ENCODE measurements at places on chromosomes 2 and 18.
A peak's percentile ranks its signal among the peaks of the same experiment; 100 is the strongest.

DNA sequence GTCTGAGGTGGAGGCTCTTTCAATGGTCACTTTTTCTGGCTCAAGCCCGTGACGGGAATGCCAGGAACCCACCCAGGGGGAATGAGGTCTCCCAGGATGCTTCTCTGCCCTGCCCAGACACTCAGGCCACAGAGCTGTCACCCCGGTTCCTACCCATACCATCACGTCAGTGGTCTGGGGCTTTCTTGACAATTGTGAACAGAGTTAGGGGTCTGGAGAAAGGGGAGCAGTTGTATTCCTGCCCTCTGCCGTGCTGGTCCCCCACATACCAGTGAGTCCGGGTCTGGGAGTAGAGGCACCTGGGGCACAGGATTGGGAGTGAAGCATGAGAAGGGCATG, 97.2 kb downstream of the B3GNT2 start:
- DNase-seq: no peak

DNA sequence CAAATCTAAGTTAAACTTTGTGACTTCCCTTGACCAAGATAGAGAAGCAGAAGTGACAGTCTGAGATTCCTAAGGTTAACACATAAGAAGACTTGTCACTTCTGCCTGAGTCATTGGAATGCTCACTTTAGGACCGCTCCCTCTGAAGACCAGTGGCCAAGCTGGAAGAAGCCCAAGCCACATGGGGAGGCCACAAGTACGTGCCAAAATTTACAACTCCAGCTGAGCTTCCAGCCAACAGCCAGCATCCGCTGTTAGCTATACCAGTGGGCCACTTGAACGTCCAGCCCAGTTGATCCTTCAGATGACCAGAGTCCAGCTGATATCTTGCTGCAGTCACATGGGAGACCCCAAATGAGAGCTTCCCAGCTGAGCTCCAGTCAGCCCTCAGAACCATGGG, 18.1 kb upstream of the ANTXR1 start:
- DNase-seq: no peak

GRCh38 chr2:187879491-187879890, 325.3 kb upstream of the TFPI start:
- no peak for DNase-seq

DNA sequence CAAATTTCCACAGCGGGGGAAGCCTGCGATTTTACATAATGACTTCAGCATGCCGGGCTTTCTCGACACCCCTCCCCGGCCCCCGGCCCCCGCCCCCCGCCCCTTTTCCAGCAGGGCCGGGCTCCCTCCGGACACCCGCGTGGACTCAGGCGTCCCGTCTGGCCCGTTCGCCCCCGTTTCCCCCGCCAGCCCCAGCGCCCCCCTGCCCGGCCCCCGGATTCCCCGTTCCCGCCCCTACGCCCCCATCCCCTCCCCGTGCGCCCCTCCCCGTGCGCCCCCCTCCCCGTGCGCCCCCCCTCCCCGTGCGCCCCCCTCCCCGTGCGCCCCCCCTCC, 456 bp upstream of the NFATC1 start:
- DNase-seq: no peak

DNA sequence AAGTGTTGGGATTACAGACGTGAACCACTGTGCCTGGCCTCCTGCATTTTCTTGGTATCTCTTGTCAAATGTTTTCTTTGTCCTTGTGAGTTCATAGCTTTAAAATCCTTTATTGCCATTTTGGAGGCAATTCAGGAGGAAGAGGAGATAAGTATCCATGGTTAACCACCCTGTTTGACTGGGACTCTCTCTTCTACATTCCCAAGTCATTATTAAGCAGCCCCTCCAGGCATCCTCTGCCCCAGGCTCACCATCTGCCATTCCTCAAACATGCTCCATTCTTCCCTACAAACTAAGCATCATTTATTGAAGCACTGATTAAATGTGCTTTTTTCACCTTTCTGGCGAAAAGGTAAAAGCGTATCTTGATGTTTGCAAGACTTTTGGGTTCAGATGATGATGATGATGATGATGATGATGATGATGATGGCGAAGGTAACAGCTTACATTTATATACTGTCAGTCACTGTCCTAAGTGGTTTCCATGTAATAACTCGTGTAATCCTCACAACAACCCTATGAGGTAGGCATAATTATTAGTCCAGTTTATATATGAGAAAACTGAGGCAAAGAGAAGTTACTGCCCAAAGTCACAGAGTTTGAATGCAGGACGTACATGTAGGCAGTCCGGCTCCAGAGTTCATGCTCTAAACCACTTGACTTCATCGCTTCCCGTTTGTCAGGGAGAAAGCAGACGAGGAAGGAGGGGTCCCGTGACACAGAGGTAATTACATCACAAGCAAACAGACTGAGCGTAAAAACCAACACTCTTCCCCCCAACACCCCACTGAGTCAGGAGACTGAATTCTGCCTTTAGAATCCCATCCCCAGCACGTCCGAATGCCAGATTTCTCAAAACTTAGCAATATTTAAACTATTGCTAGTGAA, 69.7 kb upstream of the ACKR3 start:
- no peak for DNase-seq

GRCh38 chr2:49241991-49242390, 87.7 kb upstream of the FSHR start:
- no peak for DNase-seq

DNA sequence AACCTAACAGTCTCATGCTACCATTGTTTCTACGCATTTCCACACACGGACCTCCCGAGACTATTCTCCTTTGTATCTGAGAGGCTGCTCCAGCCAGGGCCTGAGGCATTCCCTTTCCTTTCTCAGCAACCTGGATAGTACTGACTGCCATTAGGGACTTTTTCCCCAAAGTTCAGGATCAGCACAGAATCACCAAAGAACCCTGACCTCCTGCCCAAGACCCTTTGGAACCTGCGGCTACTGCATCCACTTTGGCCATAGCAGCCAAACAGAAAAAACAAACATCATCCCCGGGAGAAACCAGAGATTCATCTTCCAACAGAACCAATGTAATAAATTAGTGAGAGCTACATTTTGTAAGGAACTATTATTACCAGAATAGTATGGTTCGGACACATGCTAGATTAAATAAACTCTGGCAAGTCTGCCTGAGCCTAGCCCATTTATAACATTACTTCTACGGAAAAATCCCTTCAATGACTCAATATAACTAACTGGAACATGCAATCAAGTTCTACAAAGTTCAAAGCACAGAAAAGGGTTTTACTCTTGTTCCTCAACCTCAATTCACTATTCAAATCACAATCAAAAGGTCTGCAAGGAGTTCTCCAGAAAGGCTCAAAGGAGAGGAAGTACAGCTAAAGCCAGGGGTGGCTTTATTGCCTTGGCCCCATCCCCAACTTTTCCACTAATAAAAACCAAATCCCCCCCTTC, 51.8 kb downstream of the LPIN2 start:
- no peak for DNase-seq

GRCh38 chr2:145593991-145594614, 1074.2 kb upstream of the ZEB2 start:
- DNase-seq: peak; percentile 94

- DNase-seq: peak; percentile 84
These were observed at the start of gene MEIS1 for GRCh38 chr2:66434679-66435548. TSS of gene MEIS1 (plus strand) at chr2:66435125. CDS start at chr2:66435857, 732 bp downstream.

- DNase-seq: no peak
These were observed 36.1 kb downstream of the TET3 start for GRCh38 chr2:74020702-74021406.

DNA sequence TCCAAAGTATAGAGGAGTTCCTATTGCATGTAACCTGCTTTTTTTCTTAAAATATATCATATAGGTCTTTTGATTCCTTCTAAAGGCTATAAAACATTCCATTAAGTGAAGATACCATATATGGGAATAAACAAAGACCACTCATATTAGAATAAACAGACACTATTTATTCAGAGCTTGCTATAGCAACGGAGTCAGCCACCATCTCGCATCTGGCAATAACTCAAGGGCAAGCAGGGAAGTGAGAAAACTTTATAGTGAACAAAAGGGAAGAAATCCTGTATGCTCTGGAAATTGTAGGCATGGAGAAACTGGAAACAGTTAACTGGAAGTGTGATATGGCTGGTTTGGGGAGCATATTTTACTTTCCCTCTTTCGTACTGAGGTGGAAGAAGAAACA, 301.9 kb downstream of the PTH2R start:
- no peak for DNase-seq

GRCh38 chr2:238978497-238978896, 130.6 kb downstream of the TWIST2 start:
- DNase-seq: no peak

DNA sequence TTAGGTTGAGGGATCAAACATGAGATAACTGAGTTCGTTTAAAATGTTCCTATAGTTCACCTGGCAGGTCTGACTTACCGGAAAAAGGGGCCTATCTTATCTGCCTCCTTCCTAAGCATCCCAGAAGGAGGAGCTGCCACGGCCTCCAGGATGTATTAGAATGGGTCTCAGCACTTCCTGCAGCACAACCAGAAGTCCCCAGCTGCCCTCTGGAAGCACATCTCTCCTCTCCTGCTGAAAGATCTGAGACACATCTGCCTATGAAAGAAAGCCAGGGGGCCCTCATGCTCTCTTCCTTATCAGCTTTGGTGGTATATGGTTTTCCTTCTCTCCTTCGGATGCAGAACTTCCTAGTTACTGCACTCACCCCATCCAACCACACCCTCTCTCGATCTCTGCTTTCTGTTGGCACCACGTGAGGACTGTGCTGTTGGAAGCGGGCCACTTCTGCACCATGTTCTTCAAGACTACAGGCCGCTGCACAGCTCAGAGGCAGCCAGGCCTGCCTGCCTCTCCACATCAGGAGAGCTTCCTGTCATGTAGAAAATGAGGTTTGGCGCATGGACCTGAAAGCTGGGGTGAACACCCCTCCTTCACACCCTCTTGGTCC, 6.5 kb downstream of the IGFBP5 start:
- no peak for DNase-seq

GRCh38 chr2:129904532-129905446, 74.7 kb upstream of the RAB6C start:
- no peak for DNase-seq

DNA sequence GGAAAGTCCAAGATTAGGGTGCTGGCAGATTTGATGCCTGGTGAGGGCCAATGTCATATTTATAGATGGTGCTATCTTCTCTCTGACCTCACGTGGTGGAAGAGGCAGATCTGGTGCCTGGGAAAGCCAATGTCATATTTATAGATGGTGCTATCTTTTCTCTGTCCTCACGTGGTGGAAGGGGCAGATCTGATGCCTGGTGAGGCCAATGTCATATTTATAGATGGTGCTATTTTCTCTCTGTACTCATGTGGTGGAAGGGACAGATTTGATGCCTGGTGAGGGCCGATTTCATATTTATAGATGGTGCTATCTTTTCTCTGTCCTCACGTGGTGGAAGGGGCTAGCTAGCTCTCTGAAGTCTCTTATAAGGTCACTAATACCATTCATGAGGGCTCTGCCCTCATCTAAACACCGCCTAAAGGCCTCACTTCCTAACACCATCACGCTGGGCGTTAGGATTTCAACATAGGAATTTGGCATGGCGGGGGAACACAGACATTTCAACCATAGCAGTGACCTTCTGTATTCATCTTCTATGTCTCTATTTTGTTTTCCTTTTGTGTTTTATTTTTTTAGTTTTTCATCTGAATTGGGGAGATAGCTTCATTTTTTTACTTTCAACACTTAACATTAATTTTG, 278.4 kb downstream of the SPAG16 start:
- DNase-seq: no peak

- DNase-seq: no peak
These were observed 1.3 kb downstream of the COLEC12 start for GRCh38 chr18:498931-499775.

- no peak for DNase-seq
These were observed 27.8 kb upstream of the COPS8 start for GRCh38 chr2:237057893-237058300.

DNA sequence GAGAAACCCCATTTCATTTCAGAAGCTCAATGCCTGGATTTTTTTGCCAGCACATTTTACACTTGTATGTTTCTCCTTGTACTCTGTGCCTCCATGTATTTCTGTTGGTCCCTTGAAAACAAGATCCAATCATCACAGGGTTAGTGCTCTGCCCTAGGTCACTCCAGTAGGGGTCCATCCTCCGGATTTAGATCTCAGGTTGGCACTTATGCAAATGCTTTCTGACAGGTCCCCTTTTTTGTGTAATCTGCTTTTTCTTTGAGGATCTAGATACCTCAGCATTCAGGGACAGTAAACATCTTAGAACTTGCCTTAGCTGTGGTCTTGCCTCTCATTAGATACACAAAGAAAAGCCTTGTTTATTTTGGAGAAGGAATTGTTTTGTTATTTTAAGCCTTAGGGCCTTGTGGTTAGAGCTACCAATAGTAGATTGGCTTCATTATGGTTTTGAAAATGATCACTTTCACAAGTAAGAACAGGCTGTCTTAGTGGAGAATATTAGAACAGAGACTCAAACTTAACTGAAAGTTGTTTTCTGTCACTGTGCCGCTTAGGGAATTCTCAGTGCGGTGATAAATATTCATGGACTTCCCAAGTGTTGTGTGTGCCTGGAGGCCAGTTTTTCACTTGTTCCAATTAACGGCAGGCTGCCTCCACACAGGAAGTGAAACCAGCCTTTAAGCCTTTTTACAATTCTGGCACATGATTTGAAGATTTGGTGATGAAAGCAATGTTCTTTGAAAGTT, 7.8 kb downstream of the MERTK start:
- DNase-seq: no peak

DNA sequence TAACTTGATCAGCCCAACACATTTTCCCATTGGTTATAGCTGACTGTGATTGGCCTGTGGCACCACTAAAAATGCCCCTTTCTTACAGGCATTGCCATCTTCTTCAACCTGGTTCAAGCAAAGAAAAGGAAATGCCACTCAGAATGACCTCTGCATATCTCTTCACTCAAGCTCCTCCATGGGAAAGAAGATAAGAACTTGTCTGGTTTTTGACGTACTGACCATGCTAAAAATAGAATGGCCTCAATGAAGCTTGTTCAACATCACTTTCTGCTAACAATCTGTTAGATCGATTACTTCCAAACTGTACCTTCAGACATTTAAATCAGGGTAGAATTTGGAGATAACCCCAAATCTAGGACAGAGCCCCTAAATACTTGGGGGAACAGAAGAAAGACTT, 109.5 kb downstream of the CABYR start:
- DNase-seq: no peak

DNA sequence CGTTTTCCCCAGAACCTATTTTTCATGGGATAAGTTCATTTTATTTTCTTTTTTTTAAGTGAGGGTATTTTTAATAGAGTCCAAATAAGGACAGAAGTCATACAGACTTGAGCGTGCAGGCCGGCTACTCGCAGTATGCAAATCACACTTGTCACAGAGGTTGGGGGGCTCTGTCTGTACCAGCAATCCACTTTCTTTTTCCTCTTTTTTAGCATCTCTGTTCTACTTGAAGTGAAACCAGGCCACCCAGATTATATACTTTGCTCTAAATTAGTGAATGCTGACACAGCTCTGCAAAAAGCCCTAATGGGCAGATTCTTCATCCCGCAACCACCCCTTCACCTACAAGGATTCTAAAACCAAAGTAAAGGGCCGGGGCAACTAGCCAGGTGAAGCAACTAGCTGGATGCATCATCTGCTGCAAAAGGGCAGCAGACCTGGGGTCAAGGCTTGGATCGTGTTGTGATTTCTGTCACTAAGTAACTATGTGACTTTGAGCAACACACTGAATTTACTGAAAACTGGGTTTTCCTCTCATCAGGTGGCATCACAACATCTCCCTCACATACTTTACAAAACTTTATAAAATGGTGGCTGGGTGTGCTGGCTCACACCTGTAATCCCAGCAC, 18.4 kb downstream of the KDSR start:
- no peak for DNase-seq

Data from kidney capillary endothelial cell (primary cell).